A549 (cell line): ENCODE measurements at places on chromosomes 6 and 20.

GRCh38 chr20:37310951-37311350 lies 21.5 kb downstream of the MANBAL start:
- no peak for DNase-seq

DNA sequence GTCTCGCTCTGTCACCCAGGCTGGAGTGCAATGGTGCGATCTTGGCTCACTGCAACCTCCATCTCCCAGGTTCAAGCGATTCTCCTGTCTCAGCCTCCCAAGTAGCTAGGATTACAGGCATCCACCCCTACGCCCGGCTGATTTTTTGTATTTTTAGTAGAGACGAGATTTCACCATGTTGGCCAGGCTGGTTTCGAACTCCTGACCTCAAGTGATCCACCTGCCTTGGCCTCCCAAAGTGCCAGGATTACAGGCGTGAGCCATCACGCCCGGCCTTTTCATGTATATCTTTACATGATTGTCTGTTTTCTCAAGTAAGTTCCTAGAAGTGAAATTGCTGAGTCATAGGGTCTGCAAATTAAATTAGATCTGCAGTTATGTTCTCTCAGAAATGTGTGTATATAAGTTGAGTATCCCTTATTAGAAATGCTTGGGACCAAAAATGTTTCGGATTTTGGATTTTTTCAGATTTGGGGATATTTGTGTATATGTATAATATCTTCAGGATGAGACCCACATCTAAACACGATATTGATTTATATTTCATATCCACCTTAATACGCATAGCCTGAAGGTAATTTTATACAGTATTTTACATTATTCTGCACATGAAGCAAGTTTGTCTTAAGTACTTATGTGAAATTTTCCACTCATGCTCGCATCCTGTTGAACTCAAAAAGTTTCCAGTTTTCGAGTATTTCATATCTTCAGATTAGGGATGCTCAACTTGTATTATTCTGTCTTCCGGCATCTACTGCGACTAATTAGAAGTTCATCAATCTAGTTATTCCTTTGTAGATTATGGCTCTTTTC lies 40.4 kb downstream of the TAB2 start:
- no peak for DNase-seq

DNA sequence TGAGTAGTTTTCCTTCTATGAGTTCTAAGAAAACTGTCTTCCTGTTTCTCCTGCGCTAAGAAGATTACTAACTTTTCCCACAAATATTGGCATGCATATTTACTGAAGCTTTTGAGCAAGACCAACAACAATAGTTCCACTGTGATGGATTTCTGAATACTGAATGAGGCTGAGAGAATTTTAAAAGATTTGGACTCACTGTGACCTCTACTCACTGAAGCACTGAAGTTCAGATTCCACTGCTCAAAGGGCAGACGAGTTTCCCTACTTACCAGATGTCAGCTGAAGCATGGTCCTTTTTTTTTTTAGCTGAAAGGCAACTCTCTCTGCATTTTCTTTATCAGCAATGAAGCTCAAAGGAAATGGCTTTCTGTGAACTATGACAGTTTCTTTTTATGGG lies 718.5 kb downstream of the RFPL4B start:
- no peak for DNase-seq

- DNase-seq, result no peak
Observed at GRCh38 chr6:143286251-143286795, 164.2 kb downstream of the ADAT2 start.

GRCh38 chr6:53326372-53327016 lies 22.3 kb downstream of the ELOVL5 start:
- peak; percentile 52 for DNase-seq

- no peak for DNase-seq
Observed at GRCh38 chr6:169029861-169030260, 223.8 kb downstream of the THBS2 start.
